HFFc6 (cell line): ENCODE measurements at places on chromosomes 2 and 18. TPM values are rescaled to one million over a fixed set of nuclear protein-coding genes. Genes with fewer than 3 reads are reported as not detected.

DNA sequence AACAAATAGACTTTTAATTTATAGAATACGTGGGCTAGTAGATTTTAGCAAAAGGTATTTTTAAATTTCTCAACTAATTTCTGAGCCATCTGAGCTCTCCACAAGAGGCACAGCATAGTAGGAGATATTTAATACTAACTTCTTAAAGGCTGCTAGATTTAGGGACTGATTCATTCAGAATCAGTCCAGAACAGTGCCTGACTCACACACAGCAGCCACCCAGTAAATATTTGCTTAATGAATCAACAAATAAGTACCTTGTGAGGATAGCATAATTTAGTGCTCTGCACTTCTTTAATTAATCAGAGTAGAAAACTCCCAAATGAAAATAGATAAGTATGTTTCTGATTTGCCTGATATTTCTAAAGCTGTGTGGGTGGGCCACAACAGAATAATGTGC is 35.6 kb upstream of the SYT4 start:
- DNase-seq, result no peak

DNA sequence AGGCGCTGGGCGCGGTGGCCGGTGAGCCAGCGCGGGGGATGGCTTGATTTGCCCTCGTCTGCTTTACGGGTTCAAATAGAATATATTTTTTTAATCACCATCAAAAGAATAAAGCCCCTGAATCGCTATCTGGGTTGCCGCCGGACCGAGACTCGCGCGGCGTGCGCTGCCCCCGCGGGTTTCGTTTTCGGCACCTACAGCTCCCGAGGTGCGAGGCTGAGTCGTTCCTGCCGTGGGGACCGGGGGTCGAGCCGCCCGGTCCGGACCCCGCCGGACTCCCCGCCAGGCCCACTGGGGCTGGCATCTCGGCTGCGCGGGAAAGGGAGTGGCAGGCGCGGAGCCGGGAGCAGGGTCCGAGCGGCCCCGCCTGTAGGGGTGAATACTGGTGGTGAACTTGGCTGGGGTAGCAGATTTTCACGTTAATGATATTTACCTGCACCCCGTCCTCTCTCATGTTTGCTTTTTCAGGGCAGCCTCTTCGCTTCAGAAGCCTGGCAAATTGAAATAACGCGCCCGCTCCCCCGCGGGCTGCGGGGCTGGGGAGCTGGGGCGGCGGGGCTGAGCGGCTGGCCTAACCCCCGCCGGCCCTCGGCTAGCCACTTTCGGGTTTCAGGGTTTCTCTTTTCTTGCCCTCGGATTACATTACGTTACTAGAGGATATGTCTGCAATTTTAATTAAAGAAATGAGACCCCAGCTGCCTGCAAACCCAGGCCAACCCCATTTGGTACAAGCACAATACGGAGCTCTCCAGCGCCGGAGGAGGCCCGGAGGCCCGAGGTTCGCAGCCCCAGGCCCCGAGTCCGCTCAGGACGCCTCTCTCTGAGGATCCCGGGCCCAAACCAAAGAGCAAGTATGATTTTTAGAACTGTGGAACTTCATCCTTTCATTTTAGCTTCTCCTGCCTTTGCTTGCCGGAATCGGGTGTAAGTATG is 1.7 kb upstream of the CELF4 start:
- no peak for DNase-seq

- no peak for DNase-seq
Measured at GRCh38 chr2:10360850-10361588, 58.3 kb downstream of the HPCAL1 start.

DNA sequence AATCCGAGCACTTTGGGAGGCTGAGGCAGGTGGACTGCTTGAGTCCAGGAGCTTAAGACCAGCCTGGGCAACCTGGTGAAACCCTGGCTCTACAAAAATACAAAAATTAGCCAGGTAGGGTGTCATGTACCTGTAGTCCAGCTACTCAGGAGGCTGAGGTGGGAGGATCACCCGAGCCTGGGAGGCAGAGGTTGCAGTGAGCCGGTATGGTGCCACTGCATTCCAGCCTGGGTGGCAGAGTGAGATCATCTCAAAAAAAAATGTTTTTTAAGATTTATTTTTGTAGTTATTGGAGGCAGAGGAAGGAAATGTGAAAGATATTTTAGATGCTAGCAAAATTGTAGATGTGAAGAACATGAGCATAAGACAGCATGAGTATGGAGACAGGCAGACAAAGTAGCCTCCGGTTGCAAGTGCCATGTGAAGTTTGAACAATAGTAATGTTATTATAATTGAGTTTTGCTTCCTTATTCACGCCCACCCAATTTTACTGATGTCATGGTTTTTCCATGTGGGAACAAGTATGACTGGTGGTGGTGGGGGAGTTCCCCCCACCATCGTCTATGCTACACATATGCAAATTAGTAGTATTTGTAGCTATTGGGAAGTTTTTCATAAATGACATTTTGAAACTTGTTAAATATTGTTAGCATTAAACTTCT is 18.0 kb downstream of the REL start:
- DNase-seq, result no peak

DNA sequence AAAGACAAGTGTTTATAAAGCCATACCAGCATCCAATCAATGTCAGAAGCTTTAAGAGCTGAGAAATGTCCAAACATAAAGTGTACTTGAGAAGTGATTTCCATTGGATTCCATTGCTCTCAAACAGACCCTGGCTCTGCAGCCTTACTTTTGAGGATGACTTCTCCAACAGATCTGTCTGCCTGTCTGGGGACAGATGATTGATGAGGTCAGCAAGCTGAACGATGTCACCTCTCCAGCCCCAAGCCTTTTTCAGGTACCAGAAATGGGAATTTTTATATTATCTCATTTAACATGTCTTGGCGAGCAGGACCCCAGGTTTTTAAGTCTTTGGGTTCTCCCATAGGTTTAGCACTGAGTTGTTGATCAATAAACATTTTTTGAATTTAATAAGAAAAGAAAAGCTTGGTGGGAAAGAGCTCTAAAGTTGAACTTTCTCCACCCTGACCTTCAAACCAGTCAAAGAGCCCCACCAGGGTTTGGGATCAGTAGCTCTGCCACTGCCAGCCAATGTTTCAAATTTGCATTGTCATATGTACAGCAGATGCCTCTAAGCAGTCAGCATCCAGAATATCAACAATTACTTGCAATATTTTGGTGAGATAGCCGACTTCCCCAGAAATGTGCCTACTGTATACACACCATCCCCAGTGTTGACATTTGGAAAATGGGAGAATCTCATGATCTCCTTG is 22.5 kb downstream of the PTPN18 start:
- no peak for DNase-seq

DNA sequence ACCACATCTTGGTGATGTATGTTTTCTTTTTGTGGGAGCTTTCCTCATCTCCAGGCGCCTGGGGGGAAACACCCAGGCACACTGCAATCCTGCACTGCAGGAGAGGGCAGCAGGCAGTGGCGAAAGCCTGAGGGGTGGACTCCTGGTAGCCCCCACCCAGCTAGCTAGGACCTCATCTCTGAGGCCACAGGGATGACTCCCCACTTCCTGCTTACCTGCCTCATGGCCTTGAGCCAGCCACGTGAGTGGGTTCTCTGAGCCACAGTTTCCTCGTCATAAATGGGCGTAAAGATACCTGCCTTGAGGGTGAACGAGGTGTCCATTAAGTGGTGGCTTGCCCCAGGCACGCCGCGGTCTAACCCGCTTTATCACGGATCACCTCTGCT is 19.1 kb downstream of the TRAF3IP1 start:
- no peak for DNase-seq

DNA sequence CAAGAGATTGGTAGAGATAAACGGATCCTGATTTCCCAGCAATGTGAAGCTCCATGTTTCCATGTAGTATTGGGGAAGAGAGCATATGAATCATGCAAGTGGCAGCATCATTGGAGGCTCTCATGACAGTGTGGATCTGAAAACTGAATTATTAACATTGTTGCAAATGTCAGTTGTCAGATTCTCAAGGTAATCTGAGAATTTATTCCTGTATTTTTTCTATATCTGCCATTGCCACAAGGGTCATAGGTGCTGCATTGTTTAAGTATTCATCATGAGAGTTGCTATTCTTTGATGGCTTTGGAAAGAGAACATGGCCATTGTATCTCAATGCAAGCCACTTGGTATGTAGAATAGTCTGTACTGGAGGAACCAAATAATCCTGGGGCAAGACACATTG is 1217.0 kb upstream of the ZEB2 start:
- no peak for DNase-seq

The UGT1A3 gene
- total RNA-seq, result not detected in 2 replicates
